ENCODE measurements at places on chromosomes 4 and X.

DNA sequence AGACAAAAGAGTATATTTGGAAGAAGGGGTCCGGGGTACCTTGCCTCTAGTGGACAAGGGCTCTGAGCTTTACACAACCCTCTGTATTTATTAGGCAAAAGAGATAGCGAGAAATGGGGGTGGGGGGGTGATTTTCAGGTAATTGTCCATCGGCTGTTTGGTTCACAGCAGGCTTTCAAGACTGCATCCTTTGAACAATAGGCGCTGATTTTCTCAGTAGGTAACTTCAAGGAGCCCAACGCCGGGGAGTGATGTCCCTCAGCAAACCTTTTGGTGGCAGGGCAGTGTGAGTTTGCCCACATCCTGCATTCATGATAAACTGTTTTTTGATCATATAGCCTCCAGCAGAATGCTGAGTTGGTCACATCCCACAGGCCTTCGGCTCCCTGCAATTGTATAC is 61.6 kb downstream of the KDM5C start:
- DNase-seq: no peak

GRCh38 chrX:78074088-78074487 is 30.0 kb upstream of the PGK1 start:
- DNase-seq: no peak

- DNase-seq: no peak
These were observed 50.5 kb downstream of the TIGD2 start for GRCh38 chr4:89161841-89162240.

- no peak for DNase-seq
These were observed 147.0 kb downstream of the DACH2 start for GRCh38 chrX:86295293-86295692.

- no peak for DNase-seq
These were observed 306.7 kb downstream of the GBA3 start for GRCh38 chr4:22999419-22999818.

DNA sequence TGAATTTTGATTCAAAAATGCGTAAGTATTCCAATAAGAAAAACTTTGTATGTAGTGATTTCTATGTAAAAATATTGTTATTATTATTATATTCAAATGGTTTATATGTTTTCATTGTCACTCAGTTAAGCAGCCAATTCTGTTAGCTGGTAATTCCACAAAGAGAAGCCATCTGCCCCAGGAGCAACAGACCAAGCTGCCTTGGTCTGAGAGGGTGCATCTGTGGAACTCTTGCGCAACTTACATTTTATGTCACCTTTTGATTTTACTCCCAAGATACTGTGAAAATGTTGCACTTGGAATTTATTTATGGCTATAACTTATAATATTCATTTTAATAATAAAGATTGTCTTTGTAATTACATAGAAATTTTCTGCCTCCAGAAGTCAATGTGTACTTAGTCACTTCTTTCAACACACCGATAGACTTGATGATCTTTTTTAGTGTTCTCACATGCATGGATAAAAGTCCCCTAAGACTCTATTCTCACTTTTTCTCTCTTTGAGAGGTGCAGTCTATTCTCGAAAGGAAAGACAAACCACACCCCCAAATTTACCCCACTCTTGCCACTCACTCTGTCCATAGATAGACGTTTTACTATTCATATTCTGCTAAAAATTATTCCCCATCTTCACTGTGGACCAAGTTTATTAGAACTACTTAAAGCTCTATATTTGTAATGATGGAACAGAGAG is 30.6 kb downstream of the GPR174 start:
- DNase-seq: no peak

GRCh38 chr4:93157986-93158385 is 670.6 kb upstream of the ATOH1 start:
- DNase-seq: no peak

GRCh38 chr4:128663325-128663724 is 146.2 kb upstream of the JADE1 start:
- no peak for DNase-seq

- no peak for DNase-seq
These were observed 603.9 kb downstream of the INPP4B start for GRCh38 chr4:142242156-142242555.

Measured in SK-N-DZ (cell line).